ENCODE measurements at places on chromosomes 1 and 21.
A peak's percentile ranks its signal among the peaks of the same experiment; 100 is the strongest.

DNA sequence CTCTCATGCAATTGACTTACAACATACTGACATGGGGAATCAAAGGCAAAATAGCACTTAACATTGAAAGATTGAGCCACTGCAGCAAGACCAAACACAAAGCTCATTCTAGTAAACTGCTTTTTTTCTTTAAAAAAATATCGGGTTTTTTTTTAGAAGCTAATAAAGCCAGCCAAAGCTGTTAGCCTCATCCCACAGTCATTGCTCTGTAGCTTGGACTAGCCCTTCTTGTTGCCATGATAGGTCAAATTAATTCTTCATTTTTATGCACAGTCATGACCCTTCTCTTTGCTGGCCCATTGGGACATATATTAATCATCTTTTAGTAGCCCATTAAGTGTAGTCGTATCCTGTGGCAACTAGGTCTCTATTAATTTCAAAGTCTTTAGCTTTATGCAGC, 231.3 kb downstream of the ADGRL2 start:
- no peak for DNase-seq

- no peak for DNase-seq
Measured at GRCh38 chr1:171389171-171389570, 75.2 kb downstream of the FMO4 start.

- DNase-seq: no peak
Measured at GRCh38 chr1:9561429-9561828, 22.2 kb downstream of the SLC25A33 start.

DNA sequence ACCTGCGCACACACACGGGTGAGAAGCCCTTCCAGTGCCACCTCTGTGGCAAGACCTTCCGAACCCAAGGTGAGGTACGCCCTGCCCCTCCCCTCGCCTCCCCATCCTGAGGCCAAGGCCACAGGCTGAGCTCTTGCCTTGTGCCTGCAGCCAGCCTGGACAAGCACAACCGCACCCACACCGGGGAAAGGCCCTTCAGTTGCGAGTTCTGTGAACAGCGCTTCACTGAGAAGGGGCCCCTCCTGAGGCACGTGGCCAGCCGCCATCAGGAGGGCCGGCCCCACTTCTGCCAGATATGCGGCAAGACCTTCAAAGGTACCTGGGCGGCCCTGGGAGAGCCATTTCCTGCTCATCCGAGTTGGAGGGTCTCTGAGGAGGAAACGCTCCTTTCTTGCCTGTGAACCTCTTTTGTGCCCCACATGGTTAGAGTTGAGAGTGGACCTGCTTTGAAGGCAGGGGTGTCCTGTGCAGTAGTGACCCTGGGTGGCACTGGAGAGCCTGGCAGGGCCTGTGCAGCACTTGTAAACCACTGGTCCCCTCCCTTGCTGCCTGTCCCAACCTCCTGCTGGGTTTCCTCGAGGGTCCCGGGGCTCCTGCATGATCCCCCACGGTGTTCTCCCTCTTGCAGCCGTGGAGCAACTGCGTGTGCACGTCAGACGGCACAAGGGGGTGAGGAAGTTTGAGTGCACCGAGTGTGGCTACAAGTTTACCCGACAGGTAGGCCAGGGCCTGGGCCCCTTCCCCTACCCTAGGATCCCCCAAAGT, 8.5 kb downstream of the ZBTB48 start:
- DNase-seq: no peak

DNA sequence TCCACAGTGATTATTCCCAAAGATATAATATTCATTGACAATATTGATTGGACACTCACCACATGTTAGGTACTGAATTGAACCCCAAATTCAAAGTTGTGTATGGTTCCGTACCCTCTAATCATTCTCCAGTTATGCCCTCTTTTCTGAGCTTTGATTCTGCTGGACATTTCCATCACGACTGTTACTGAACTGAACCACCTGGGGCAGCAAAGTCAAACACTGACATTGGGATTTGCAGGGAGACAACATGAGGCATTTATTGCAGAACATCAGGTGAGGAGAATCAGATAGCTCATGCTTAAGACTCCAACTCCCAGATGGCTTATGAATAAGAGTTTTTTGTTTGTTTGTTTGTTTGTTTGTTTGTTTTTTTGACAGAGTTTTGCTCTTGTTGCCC, 420.9 kb downstream of the DISC1 start:
- DNase-seq: no peak

GRCh38 chr1:116373431-116374352, 648 bp downstream of the ATP1A1 start:
- DNase-seq: peak; percentile 47

DNA sequence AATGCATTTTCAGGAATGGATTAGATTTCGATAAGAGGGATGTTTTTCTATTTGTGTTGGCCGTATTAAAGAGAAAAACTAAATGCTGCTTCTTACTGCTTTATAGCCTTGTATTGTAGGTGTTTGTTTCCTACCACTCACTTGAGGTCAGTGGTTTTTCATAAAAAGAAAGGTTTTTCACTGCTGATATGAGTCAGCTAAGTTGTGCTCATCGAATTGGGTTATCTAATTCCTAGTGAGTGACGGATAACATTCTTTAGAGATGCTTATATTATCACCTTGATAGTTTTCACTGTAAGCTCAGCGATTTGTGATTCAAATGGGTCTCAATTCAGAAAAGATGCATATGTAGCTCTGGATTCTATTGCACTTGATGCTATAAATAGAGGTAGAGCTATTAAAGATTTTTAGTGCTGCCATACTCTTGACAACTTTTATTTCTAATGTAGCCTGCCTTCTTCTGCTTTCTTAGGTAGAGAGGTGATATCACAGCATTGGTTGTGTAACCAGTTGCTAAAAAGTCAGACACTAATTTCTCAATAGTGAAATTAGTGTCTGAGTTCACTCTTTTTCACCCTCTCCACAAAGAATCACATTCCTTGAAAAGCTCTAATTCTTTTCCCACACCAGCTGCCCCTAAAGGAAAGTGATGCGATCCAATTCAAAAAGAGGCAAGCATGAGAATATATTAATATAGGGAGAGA, 180.0 kb downstream of the RASAL2 start:
- no peak for DNase-seq

GRCh38 chr1:85628791-85629531, 48.4 kb downstream of the CCN1 start:
- DNase-seq: no peak

DNA sequence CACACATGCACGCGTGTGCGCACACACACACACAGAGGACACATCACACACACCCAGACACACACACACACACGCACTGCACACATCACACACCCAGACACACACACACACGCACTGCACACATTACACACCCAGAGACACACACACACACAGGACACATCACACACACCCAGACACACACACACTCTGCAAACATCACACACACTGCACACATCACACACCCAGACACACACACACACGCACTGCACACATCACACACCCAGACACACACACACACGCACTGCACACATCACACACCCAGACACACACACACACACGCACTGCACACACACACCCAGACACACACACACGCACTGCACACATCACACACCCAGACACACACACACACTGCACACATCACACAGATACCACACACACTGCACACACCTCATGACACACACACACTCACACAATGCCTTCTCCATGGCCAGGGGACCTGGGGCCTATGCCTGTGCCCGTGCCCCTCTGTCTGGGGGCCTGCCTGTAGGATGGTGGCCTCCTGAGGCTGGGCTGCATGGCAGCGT, 24.4 kb downstream of the CRYAA start:
- no peak for DNase-seq

DNA sequence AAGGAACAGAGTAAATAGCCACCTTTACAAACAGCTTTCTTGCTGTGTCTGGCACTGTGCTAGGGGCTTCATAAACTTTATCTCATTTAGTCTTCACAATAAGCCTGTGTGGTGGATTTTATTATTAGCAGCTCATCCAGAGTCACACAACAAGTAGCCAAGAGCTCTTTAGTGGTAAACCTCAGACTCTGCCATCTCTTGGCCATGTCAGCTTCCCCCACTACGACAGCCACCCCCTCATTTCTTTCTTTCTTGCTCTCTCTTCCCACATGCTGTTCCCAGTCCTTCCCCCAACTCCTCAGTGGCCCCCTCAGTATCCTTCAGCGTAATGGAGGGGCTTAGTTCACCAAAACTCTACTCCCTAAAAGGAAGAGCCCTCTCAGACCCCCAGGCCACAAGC, 1.2 kb upstream of the ZNF683 start:
- no peak for DNase-seq

DNA sequence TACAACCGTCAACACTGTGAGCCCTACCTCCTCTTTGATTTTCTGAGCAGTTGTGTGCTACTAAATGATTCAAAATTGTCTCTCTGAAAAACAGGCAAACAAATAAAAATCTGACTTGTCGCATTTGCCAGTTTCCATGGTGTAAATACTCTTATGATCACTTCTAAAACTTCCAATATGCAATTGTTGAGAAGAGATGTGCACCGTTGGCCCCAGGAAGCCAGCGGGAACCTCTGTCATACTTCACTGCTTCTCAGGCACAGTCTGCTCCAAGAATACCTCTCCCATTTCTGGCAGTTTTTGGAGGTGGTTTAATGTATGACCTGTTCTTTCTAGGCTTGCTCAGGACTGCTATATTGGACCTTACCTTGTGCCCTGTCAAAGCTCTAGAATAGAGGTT, 196.0 kb upstream of the NCAM2 start:
- DNase-seq: no peak

- DNase-seq: no peak
Measured at GRCh38 chr1:18726368-18726767, 95.7 kb downstream of the PAX7 start.

DNA sequence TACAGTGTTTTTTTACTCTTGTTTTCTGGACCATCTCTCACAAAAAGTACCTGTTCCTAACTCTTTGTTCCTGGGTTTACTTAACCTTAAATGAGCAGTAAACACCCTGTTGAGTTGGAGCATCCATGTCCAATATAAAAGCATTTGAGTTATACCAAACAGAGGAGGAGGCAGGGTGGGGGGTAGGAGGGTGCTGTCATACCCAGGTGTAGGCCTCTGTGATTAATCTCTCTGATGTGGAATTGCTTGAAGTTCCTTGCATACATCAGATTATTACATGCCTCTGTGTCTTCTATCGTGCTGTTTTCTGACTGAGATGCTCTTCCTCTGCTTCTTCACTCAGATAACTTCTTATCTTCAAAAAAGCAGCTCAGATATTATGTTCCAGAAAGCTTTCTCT, 28.1 kb upstream of the RGS18 start:
- DNase-seq: no peak

GRCh38 chr1:159686599-159687299, 27.6 kb downstream of the CRP start:
- DNase-seq: no peak

DNA sequence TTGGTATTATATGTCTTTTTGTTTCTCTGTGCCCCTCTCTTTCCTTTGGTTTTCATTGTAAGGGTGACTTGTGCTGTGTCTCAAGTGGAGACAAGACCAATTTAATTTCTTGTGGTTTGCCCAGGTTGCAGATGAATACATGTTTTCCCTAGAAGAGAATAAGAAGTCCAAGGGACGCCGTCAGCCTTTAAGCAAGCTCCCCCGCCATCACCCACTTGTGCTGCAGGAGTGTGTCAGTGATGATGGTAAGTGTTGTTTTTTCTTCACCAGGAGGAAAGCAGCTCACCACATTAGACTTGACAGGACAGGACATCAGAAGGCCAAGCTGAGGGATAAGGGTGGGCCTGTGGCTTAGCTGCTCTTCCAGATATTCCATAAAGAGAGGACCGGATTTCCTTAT, 23.8 kb upstream of the ST3GAL3 start:
- DNase-seq: no peak

GRCh38 chr1:8026976-8027747, 1.1 kb upstream of the ERRFI1 start:
- DNase-seq: no peak

DNA sequence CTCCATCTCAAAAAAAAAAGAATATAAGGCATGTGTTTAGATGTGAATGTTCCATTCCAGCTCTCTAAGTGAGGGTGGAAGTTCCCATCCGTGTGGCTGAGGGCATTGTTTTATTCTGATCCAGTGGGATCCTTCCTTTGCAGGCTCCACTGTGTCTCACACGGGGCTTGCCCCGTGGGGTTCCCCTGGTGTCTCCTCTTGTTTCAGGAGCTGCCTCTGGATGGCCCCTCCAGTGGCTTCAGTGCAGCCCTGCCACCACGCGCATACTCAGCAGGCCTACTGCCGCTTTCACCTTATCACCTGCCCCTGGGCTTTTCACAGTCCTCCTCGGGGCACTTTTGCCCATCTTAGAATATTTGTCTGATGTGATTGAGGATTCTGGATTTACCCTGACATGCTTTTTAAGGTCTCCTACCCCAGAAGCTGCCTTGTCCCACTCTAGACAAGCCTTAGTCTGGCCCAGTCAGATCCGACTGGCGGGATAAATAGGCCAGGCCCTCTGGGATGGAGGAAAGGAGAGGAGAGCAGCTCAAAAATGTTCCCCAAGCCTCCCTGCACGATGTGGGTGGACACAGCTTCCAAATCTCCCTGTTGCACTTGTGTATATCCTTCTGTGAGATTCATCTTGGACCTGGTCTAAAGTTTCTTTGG, 55.2 kb downstream of the FAM163A start:
- DNase-seq: no peak

DNA sequence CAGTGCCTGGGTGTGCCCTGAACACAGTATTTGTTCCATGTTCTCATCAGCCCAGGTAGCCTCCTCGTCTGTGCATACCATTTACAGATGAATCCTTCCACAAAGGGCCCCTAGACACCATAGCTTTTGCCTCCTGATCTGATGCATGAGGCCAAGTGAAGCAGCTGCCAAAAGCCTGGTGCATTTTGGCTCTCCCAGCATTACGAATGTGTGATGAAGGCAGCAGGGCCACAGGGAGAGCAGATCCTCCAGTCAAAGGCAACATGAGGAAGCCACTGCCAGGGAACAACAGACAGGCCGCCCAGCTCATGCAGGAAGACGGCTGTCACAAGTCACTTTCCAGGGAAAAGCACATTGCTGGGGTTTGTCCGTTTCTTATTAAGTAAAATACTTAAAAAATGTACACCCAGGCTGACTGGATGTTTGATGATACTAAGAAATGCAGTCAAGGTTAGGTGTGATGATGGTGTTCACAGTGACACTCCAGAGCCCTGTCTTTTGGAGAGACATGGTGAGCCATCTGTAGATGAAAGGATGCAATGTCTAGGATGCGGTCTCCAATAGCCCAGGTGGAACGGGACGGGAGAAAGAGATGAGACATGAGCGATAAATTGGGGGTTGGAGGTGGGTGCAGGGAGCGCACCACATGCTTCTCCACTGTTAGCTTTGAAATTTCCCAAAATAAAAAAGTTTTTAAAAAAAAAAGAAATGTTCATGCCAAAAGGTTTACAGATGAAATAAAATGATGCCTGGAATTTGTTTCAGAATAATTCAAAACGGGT, 48.7 kb downstream of the NPHP4 start:
- DNase-seq: no peak

GRCh38 chr1:111101854-111102642, 37.8 kb downstream of the DRAM2 start:
- DNase-seq: no peak

DNA sequence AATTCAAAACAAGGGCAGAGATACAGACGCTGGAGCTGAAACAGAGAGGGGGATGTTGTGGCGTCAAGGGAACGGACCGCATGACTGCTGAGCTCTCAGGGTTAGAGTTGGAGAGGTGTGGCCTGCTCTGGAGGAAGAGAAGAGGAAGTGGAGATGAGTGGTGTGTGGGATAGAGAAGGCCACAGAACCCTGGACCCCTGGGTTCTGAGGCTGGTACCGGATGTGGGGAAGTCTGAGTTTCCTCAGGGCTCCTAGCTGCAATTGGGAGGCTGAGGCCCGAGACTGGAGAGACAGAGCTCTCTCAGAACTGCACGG, 1.8 kb downstream of the BCAN start:
- DNase-seq: no peak

- DNase-seq: no peak
Measured at GRCh38 chr1:62307895-62308492, 11.2 kb downstream of the KANK4 start.

All from T-helper 9 cell (primary cell).